ENCODE measurements at places on chromosomes 13 and 19.

GRCh38 chr13:113648216-113648610, 9.8 kb downstream of the ATP4B start:
- H3K27ac ChIP-seq = no peak overlapping the region
- ATAC-seq = no peak
- H3K4me3 ChIP-seq = no peak overlapping the region

DNA sequence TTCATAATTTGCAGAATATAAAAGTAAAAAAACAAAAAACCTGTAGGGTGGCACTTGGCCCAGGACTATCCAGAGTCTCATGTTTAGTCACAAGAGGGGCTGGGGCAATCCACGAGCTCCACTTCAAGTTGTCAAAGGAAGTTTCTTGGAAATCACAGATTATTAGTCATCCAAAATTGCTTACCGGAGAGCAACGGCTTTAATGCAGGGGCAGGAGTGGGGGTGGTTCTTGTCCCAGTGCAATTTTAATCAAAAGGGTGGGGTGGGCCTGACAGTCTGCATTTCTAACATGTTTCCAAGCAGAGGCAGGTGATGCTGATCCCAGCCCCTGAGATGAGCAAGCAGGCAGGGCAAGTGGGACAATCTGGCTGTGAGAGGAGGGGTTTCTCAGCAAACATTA, 233.9 kb downstream of the ABCC4 start:
- H3K4me3 ChIP-seq = no peak overlapping the region
- H3K27ac ChIP-seq = no peak overlapping the region

DNA sequence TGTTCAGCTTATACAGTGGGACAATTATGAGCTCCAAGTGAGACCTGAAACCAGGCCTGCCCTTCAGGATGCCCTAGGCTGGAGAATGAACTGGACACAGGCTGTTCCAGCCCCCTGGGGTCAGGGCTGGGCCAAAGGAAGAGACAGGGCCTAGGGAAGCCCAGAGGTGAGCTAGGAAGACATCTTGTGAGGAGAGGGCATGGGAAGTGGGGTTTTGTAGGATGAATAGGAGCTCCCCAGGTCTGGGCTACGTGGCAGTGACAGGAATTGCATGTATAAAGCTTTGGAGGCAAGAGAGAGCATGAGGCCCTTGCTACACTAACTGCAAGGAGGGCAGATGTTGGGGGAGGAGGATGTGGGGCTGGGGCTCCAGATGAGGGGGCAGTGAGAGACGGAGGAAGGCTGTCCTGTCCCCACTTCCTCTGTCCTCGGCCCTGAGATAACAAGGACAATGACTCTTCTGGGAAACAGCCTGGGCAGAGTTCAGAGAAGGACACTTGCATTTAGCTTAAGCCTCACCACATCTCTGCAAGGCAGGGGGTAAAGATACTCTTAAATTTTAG, 1.5 kb upstream of the TBXA2R start:
- ATAC-seq = no peak
- no peak overlapping the region for H3K4me3 ChIP-seq
- H3K36me3 ChIP-seq = peaks cover 12% of the 10 kb centered on the region
- H3K27me3 ChIP-seq = peaks cover 18% of the 10 kb centered on the region

GRCh38 chr19:52415711-52416110, 13.2 kb upstream of the ZNF534 start:
- no peak overlapping the region for H3K27ac ChIP-seq
- no peak for ATAC-seq
- peaks cover 36% of the 10 kb centered on the region for H3K36me3 ChIP-seq
- no peaks in the 10 kb centered on the region for H3K4me1 ChIP-seq

DNA sequence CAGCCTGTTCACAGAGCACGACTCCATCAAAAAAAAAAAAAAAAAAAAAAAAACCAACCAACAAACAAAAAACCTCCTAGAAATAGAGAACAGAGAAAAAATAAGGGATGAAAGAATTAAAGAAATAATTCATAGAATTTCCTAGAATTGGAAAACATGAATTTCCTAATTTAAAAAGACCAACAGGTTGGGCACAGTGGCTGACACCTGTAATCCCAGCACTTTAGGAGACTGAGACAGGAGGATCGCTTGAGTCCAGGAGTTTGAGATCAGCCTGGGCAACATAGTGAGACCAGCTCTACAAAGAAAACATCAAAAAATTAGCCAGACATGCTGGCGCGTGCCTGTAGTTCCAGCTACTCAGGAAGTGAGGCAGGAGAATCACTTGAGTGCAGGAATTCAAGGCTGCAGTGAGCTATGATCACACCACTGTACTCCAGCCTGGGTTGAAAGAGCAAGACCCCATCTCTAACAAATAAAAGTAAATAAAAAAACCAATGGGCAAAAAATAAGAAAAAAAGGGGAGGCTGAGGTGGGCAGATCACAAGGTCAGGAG, 6.5 kb downstream of the SPART start:
- no peaks in the 10 kb centered on the region for H3K36me3 ChIP-seq
- H3K27me3 ChIP-seq = peaks cover 9% of the 10 kb centered on the region
- ATAC-seq = no peak
- H3K27ac ChIP-seq = no peak overlapping the region

DNA sequence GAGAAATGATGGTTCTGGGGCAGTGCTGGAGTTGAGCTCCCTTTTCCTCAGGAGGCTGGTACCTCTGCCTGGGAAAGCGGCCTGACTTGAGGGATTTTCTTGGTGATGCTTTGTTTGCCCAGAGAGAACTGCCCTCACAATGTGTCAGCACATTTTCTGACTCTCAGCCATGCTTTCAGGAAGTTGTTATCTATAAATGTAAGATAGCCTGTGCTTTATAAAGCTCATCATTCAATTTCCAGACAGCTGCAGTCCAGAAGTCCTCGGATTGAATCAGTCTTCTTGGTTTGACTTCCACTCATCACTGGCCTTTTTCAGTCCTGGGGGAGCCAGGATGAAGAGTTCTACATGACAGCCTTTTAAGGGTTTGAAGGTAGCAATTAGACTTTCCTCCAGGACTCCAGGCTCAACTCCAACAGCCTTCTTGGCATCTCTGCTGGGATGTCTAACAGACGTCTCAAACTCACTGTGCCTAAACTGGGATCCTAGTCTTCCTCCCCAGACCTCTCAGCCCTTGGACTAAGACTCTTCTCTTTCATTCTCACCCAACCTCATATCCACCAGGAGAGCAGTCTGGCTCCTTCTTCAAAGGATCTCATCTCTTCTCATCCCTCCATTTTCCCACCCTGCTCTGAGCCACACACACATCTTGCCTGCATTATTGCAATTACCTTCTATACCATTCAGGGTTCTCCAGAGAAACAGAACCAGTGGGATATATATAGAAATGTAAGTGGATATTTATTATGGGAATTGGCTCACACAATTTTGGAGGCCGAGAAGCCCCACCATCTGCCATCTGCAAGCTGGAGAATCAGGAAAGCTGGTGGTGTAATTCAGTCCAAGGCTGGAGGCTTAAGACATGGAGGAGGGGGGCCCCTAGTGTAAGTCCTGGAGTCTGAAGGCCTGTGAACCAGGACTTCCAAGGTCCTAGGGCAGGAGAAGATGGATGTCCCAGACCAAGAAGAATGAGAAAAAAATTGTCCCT, 13.1 kb downstream of the ERICH6B start:
- H3K36me3 ChIP-seq = no peaks in the 10 kb centered on the region
- H3K4me3 ChIP-seq = no peak overlapping the region
- H3K27ac ChIP-seq = no peak overlapping the region

- no peak overlapping the region for H3K27ac ChIP-seq
- H3K4me3 ChIP-seq = no peak overlapping the region
- H3K27me3 ChIP-seq = no peaks in the 10 kb centered on the region
These were observed 124.5 kb downstream of the KDM4B start for GRCh38 chr19:5093297-5093928.

DNA sequence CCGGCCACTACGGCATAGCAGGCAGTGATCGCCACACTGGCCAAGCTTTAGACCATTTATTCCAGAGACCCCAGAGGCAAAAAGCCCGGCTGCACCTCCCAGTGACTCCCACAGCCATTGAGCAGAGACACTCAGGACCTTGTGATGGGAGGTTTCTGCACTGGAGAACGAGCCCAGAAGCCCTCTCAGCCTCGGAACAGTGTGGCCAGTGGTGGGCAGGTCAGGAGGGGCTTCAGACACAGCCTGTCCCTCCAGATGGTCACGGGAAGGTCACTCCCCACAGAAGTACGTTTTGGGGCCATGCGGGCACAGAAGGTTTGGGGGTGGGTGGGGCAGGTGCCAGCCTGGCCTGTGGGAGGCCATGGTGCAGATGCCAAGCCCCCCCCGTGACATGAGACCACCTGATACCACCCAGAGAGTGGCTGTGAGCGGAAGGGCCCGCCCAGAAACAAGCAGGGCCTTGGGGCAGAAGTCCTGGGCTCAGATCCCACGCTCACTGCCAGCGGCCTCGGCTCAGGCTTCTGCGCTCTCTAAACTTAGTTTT, 599 bp upstream of the F10 start:
- no peaks in the 10 kb centered on the region for H3K4me1 ChIP-seq
- H3K27me3 ChIP-seq = peaks cover 68% of the 10 kb centered on the region
- no peak for ATAC-seq
- no peak overlapping the region for H3K27ac ChIP-seq
- H3K36me3 ChIP-seq = no peaks in the 10 kb centered on the region

DNA sequence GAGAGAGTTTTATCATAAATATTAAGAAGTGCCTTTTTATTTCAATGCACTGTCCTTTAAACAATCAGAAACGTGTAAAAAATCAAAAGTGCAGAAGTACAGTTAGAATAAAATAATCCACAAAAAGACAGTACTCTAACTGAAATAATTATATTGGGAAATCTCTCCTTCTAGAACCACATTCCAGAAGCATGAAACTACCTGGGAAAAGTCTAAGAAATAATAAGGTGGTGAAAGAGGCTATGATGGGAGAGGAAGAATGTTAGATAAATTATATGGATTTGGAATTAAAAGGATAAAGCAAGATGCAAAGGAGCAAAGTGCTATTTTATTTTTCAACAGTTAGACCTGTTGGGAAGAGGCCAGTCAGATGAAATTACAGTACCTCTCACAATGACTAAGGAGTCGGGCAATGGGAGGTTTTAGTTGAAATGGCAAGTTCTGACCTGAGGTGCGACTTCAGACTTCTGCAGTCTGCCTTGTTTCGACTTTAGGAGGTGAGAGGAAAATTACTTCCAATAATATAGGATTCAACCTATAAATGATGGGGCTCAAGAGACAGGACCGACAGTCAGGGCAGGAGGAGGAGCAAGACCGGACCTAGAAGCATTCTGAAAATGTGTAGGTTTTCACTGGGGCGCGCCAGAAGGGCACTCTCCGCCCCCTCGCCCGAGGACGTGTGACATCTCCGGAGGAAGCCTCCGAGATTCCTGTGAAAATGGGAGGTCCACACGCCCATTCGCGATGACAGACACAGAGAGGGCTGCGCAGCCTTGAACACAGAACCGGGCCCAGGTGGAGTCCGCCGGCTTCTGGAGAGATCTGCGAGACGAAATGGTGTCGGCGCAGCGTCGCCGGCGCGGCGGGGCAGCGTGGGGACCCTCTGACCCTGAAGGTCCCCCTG, 717 bp downstream of the SPRYD7 start:
- peak overlapping the region; percentile 78 for H3K4me3 ChIP-seq
- peaks cover 36% of the 10 kb centered on the region for H3K4me1 ChIP-seq
